ENCODE measurements at places on chromosomes 7 and 10. TPM values are rescaled to one million over a fixed set of nuclear protein-coding genes. Genes with fewer than 3 reads are reported as not detected.

The AKR1C2 gene
- total RNA-seq, result not detected

The TMEM176A gene
- 0.45 TPM for total RNA-seq

The NACAD gene
- total RNA-seq, result 0.71 TPM

The CH25H gene
- not detected for total RNA-seq

The TUBAL3 gene
- total RNA-seq, result not detected

The HSPA12A gene
- total RNA-seq, result 0.22 TPM

The CLDN3 gene
- total RNA-seq, result not detected

The TMEM236 gene
- 0.30 TPM for total RNA-seq

The ASB4 gene
- total RNA-seq, result not detected

The SUN3 gene
- 0.50 TPM for total RNA-seq

The PPP1R3C gene
- total RNA-seq, result 0.64 TPM

The CCL24 gene
- total RNA-seq, result not detected

The SRRM3 gene
- total RNA-seq, result 0.26 TPM

Data from activated T-helper 17 cell treated with anti-CD3 and anti-CD28 coated beads, Interleukin-2, amount 50 U/mL, for 72 hours (primary cell).